CD4-positive, alpha-beta T cell treated with Interleukin-12 subunit alpha and Interleukin-12 subunit beta, for 1 hour (primary cell): ENCODE measurements at places on chromosomes 4 and X.

DNA sequence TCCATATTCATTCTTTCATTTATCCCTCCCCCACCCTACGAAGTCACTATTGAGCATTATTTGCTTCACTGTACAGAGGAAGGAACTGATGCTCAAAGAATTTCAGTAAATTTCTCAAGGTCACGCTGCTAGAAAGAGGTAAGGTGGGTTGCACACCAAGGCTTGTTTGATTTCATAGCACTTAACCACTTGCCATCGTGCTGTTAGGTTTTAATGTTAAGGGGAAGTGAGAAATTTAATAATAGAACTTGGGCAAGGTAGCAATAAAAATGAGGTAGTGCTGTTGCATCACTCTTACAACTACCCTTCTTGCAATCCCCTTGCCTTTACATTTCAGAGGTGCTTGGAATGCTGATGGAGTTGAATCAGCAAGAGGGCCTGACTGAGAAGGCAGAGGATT, 343.1 kb downstream of the MID1IP1 start:
- DNase-seq: no peak

GRCh38 chr4:61772126-61772525, 572.0 kb downstream of the ADGRL3 start:
- DNase-seq: no peak

GRCh38 chrX:74286950-74287740, 16.8 kb upstream of the ZCCHC13 start:
- no peak for DNase-seq

DNA sequence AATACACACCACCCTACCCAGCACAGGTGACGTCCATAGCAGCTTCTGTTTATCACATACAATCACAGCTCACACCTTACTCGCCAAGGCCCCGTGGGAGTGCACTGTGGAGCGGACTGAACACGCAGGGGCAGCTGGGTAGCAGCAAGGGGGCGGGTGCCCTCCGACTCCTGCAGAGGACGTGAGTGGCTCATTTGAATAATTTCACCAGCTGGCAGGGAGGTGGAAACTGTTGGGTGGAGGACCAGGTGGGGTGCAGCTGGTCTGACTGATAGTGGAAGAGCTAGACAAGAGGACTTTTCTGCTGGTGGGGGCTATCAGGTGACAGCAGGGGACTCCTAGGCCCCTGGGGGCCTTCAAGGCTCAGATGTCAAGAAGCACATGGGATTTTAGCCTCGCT, 16.3 kb downstream of the MAN2B2 start:
- DNase-seq: no peak

- DNase-seq: no peak
Observed at GRCh38 chrX:96713303-96713702, 28.7 kb downstream of the DIAPH2 start.

DNA sequence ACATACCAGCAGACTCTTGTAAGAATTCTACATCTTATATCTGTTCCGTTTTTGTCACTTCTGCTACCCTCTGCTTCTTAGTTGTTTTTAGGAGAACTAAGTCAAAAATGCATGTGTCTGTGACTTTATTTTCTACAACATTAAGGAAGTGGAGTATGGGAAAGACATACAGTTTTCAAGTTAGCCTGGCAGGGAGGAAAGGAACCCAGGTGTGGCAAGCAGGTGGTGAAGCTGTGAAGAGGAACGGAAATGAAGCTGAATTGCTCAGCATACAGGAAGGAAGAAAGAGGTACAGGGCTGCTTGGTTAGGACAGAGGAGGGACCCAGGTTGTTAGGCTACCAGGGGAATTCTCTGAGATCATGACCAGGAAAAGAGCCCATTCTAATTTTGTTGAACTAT, 9.4 kb downstream of the GPRIN3 start:
- DNase-seq: peak; percentile 78

GRCh38 chrX:31551913-31552312, 480.1 kb upstream of the FTHL17 start:
- DNase-seq: no peak

DNA sequence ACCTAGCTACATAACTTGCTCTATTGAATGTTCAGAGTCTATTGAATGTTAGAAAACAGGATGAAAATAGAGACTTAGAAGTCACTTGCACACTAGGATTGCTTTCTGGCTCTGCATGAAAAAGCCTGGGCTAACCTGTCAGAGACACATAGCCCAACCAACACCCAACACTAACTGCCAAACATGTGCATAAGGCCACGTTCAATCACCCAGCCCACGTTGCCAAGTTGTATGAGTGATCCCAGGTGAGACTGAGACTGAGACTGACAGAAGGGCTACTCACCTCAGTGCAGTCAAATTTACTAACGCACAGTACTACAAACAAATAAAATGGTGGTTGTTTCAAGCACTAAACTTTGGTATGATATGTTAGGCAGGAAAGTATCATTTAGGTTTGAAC, 61.0 kb downstream of the LDB2 start:
- DNase-seq: no peak

DNA sequence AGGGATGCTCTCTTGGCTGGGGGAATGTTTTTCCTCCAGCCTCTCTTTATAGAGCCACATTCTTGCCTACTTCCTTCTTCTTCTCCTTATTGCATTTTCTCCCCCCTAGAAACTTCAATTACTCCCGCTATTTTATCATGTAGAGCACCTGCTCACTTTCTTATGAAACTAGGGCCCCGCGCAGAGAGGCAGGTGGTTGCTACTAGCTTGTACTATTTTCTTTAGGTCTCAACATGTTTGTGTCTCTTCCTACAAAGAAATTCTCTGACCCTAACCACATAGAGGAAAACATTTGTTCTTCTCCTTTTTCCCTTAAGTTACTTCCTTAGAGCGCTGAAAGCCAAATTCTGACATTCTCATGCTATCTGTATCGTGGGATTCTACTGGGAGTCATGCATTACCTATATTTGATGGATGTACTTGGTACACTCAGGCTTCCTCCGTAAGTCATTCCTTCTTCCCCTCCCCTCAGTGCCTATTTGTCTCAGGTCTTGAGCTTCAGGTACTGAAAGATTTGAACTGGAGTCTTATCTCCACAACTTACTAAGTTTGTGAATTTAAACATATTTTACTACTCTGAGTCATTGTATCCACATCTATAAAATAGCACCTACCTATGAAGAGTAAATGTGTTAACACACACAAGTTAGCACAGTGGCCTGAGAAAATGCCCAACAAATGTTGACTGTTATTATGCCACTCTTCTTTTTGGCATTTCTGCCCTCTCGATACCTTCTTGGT, 159.1 kb upstream of the LEF1 start:
- DNase-seq: no peak

- DNase-seq: no peak
Observed at GRCh38 chrX:7435822-7436221, 287.9 kb upstream of the PUDP start.

DNA sequence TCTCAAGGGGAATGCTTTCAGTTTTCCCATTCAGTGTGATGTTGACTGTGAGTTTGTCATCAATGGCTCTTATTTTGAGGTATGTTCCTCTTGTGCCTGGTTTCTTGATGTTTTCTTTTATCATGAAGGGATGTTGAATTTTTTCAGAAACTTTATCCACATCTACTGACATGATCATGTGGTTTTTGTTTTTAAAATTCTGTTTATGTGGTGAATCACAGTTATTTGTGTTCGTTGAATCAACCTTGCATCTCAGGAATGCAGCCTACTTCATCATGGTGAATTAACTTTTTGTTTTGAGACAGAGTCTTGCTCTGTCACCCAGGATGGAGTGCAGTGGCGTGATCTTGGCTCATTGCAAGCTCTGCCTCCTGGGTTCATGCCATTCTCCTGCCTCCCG, 263.1 kb upstream of the KLF3 start:
- DNase-seq: no peak

- peak; percentile 39 for DNase-seq
Observed at GRCh38 chrX:78997870-78998558, 52.8 kb downstream of the P2RY10 start.

DNA sequence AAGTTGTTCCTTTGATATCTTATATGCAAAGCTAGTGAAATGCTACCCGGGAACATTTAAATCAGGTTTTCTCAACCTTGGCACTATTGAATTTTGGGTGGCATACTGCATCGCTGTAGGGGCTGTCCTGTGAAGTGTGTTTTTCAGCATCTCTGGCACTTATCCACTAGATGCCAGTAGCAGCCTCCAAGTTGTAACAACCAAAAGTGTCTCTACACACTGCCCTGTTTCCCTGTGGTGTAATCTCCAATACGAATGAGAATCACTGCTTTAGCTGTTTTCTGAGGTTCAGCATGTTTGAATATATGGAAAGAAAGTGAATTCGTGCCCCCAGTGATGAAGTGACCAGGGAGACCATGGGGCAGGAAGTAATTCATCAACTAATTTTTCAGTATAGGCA, 551.6 kb upstream of the PRKX start:
- no peak for DNase-seq

DNA sequence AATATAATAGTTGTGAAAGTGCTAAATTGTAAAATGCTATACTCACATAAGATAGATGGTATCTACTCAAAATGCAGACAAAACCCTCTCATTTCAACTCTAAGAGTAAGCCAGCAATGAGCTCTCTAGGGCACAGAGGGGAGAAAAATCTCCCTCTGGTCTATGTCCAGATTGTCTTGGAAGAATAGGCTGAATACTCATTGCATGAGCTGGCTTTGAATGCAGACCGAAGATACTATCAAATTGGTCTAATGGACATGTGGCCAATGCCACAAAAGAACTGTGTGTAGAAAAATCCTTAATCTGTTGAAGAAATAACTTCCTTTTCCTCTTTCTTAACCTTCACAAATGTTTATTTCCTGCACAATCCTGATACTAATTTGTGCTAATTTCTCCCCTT, 3.5 kb downstream of the ZXDA start:
- DNase-seq: no peak

GRCh38 chr4:153257151-153257620, 52.9 kb downstream of the TRIM2 start:
- no peak for DNase-seq

DNA sequence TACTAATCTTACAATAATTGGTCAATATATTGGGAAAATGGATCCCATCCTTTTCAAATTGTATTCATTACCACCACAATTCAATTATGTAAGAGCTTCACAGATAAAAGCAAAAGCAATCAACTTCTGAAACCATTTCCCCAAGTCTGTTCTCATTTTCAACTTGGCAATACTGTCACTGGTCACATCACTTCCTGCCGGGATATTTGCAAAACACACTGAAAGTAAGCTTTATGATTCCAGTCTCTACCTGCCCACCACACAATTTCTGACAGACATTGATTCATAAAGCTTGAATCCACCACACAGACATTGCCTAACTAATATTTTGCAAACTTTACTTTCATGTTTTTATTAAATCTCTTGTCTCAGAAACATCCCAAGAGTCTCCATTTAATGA, 53.6 kb downstream of the LIN54 start:
- DNase-seq: no peak

GRCh38 chrX:71195964-71196649, 26.9 kb upstream of the GJB1 start:
- DNase-seq: peak; percentile 21

DNA sequence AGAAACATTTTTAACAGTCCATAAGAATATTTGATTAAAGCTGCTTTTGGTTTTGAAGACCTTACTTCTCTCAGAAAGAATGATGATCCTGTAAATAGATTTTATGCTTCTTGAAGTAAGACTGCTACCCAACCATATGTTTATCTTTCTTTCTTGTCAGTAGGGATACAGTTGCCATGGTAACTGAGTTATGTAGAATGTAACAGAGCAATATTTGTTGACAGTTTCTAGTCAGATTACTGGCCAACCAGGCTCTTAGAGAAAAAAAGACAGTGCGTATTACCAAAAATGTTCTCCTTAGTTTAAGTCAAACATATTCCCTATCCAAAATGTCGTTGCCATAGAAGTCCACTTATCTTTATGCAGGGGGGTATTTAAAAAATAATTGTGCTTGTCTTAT, 456.8 kb downstream of the PRR32 start:
- no peak for DNase-seq

GRCh38 chr4:136713140-136713539, 819.2 kb downstream of the PCDH18 start:
- DNase-seq: no peak

DNA sequence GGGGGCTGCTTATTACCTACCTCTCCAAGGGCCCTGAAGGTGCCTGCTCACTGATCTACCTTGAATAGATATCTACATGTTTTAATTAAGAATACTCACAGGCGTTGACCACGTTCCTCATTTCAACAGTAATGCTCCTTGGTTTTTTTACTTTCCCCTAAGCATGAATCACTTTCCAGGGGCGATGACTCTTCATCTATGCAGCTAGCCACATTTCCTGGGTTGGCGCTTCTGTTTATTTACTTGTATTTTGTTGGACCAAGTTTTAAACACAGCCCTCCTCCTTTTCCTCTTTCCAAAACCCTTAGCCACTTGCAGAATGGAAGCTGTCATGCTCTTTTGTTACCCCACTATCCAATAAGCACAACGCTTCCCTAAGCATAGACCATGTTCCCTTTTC, 50.8 kb downstream of the CBLL2 start:
- DNase-seq: no peak

DNA sequence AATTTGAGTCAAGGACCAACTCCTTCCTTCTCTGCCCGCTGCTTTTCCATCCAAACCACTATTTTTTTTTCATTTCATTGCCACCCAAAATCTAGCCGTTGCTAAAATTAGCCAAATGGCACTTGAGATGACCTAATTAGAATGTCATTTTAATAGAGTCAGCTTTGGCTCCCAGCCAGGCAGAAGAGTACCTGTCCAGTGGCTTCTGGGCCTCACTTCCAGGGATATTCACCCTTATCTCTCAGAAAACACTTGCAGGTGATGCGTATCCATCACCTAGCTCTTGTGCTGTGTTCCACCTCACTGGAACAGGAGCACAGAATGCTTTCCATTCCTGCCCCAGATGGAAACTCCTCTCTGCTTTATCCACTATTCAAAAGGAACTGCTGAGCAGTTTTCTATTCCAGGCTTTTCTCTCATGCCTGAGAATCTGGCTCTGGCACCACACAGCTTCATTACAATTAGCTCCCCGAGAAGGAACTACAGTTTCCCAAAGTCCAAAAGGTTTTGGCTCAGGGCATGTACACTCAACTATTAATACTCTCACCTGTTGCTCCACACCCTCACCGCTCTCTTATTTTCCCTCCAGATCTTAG, 18.5 kb downstream of the MAGEA9B start:
- DNase-seq: no peak
